ENCODE measurements at places on chromosomes 7 and 10. TPM values are rescaled to one million over a fixed set of nuclear protein-coding genes. Genes with fewer than 3 reads are reported as not detected.

DLX5 gene
- total RNA-seq, result 7.5 TPM

MRLN gene
- 1.3 TPM for total RNA-seq

HABP2 gene
- total RNA-seq, result not detected

PDGFA gene
- 24.4 TPM for total RNA-seq

C7orf57 gene
- 1.3 TPM for total RNA-seq

GTF2IRD1 gene
- 27.5 TPM for total RNA-seq

ARHGAP22 gene
- total RNA-seq, result 5.0 TPM

NEUROD6 gene
- 439 TPM for total RNA-seq

TMEM236 gene
- not detected for total RNA-seq

TAS2R39 gene
- not detected for total RNA-seq

CDH23 gene
- total RNA-seq, result 7.2 TPM

AGAP6 gene
- total RNA-seq, result 11.0 TPM

AOAH gene
- 5.0 TPM for total RNA-seq

LIPK gene
- not detected for total RNA-seq

CAMK2B gene
- 94.5 TPM for total RNA-seq

ANKRD1 gene
- not detected for total RNA-seq

LAMB1 gene
- 55.7 TPM for total RNA-seq

BAG3 gene
- 0.63 TPM for total RNA-seq

CNPY1 gene
- total RNA-seq, result not detected

SLC39A12 gene
- 2.5 TPM for total RNA-seq

PLXDC2 gene
- 15.3 TPM for total RNA-seq

SPDYE2B gene
- not detected for total RNA-seq

SLC16A9 gene
- 9.4 TPM for total RNA-seq

EPO gene
- not detected for total RNA-seq

AEBP1 gene
- 10.3 TPM for total RNA-seq

INMT gene
- not detected for total RNA-seq

COL28A1 gene
- 1.3 TPM for total RNA-seq

ZNF727 gene
- 3.8 TPM for total RNA-seq

UBE2D4 gene
- 14.7 TPM for total RNA-seq

SLC26A3 gene
- not detected for total RNA-seq

GDF2 gene
- total RNA-seq, result not detected

CCDC136 gene
- total RNA-seq, result 141 TPM

CALD1 gene
- 35.4 TPM for total RNA-seq

TYW1B gene
- 5.3 TPM for total RNA-seq

CLDN4 gene
- total RNA-seq, result 0.63 TPM

FXYD4 gene
- total RNA-seq, result not detected

TBXAS1 gene
- 1.9 TPM for total RNA-seq

PAX4 gene
- total RNA-seq, result not detected

FBXL13 gene
- total RNA-seq, result 5.6 TPM

PNLIP gene
- total RNA-seq, result not detected

OR2F2 gene
- total RNA-seq, result not detected

SH2D4B gene
- total RNA-seq, result 1.6 TPM

UNC5B gene
- total RNA-seq, result 5.3 TPM

TUBAL3 gene
- not detected for total RNA-seq

CC2D2B gene
- total RNA-seq, result 2.2 TPM

ZNF853 gene
- 17.5 TPM for total RNA-seq

Data from parietal lobe (tissue), 2 donors.